ENCODE measurements at places on chromosomes 2 and 18. TPM values are rescaled to one million over a fixed set of nuclear protein-coding genes. Genes with fewer than 3 reads are reported as not detected.

The NGEF gene
- total RNA-seq = 4.7 TPM

The FRZB gene
- total RNA-seq = 0.36 TPM

The CD8B2 gene
- not detected for total RNA-seq

DNA sequence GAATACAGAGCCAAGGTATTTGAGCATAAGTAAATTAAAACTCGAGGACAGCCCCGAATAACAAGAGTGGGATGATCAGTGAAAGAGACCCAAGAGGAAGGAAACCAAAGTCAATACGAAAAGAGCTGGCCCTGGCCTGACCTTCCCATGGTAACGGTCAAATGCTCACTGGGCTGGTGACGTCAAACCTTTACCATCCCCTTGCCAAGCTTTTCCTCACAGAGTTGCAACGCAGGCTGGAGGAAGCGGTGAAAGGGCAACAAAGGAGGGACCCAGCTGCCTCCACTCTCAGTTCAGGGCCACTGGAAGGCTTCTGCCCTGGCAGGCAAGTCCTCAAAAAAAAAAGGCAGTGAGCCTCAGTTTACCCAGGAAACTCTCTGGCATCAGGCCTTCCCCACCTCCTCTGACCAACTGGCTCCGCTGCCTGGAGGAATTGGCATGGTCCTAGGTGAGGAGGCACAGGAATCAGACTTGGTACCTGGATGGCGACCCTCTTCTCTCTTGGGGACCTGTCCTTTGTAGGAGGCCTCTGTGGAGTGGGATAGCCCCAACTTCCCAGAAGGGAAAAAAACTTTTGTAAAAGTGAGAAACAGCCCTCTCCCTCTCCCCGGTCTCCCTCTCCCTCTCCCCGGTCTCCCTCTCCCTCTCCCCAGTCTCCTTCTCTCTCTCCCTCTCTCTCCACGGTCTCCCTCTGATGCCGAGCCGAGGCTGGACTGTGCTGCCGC is 212.4 kb downstream of the ANAPC1 start:
- no peaks in the 10 kb centered on the region for H3K36me3 ChIP-seq
- no peak overlapping the region for H3K27ac ChIP-seq
- H3K4me3 ChIP-seq = no peak overlapping the region
- H3K27me3 ChIP-seq = no peaks in the 10 kb centered on the region

DNA sequence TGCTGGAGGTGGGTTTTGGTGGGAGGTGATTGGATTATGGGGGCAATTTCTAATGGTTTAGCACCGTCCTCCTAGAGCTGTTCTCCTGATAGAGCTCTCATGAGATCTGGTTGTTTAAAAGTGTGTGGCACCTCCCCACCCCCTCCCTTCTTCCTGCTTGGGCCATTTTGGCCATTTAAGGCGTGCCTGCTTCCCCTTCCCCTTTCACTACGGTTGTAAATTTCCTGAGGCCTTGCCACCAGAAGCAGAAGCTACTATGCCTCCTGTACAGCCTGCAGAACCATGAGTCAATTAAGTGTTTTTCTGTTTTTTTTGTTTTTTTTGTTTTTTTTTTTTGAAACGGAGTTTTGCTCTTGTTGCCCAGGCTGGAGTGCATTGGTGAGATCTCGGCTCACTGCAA is 335.7 kb upstream of the HS6ST1 start:
- H3K36me3 ChIP-seq = no peaks in the 10 kb centered on the region
- no peak for DNase-seq
- no peak overlapping the region for H3K4me3 ChIP-seq
- H3K27ac ChIP-seq = no peak overlapping the region

DNA sequence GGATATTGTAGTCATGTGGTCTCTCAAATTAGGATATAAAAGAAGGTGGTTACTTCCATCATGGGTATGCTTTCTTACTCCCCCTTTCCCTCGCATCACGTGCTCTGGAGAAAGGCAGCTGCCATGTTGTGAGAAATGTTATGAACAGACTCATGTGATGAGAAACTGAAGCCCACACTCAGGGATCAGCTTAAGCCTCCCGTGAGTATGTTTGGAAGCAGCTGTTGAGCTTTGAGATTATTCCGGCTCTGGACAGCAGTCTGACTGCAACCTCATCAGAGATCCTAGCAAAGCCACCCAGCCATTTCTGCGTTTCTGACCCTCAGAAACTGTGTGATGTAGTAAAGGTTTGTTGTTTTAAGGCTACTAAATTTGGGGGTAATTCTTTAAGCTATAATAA is 700.1 kb downstream of the ADCYAP1 start:
- no peaks in the 10 kb centered on the region for H3K4me1 ChIP-seq
- DNase-seq = no peak
- H3K27ac ChIP-seq = no peak overlapping the region
- H3K4me3 ChIP-seq = no peak overlapping the region
